ENCODE measurements at places on chromosomes 1 and 21.
A peak's percentile ranks its signal among the peaks of the same experiment; 100 is the strongest.

DNA sequence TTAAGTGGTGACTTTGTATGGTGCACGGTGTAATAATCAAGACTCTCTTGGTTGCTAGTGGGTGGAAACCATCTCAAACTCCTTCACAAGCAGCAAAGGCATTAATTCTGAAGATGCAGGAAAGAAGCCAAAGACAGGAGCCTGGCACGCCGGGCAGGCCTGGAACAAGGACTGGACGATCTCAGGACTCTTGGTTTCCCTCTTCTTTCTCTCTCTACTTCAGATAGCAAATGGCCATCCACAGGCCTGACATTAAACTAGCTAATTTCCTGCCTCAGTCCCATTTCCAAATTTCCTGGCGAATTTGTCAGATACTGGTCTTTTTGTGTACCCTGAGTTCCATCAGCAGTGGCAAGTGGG is 28.2 kb downstream of the STYXL2 start:
- no peak for DNase-seq

- peak; percentile 20 for DNase-seq
These were observed 100.9 kb downstream of the TSEN15 start for GRCh38 chr1:184152434-184152898.

- DNase-seq, result no peak
These were observed 87.3 kb downstream of the BACH1 start for GRCh38 chr21:29385934-29386520.

- no peak for DNase-seq
These were observed 5.7 kb upstream of the SOAT1 start for GRCh38 chr1:179287946-179288345.

DNA sequence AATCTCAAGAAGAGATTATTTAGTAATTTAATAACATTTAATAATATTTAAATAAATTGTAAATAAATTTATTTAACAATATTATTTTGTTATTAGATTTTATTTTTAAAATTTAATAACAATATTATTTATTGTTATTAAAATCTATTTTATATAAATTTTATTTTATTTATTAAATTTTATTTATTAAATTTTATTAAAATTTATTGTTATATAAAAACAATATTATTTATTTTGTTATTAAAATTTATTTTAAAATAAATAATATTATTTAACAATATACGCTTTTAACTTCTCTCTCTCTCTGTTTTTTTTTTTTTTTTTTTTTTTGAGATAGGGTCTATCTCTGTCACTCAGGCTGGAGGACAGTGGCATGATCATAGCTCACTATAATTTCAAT is 347.1 kb upstream of the LRRC7 start:
- DNase-seq, result no peak

All from AG08396 (cell line).